Activated T-cell treated with anti-CD3 and anti-CD28 coated beads for 48 hours (primary cell): ENCODE measurements at places on chromosomes 3 and 15.

GRCh38 chr3:112984485-112984884 lies 6.3 kb upstream of the GTPBP8 start:
- DNase-seq: no peak

- peak; percentile 56 for DNase-seq
These were observed 2.4 kb downstream of the CIB1 start for GRCh38 chr15:90231028-90232017.

- no peak for DNase-seq
These were observed 1.5 kb downstream of the DIS3L start for GRCh38 chr15:66294932-66295235.

GRCh38 chr3:122979211-122979610 lies 48.4 kb downstream of the SEMA5B start:
- DNase-seq: no peak

GRCh38 chr3:127531821-127532220 lies 58.7 kb downstream of the TPRA1 start:
- DNase-seq: no peak

GRCh38 chr15:46231786-46232185 lies 597.0 kb downstream of the SQOR start:
- DNase-seq: no peak

DNA sequence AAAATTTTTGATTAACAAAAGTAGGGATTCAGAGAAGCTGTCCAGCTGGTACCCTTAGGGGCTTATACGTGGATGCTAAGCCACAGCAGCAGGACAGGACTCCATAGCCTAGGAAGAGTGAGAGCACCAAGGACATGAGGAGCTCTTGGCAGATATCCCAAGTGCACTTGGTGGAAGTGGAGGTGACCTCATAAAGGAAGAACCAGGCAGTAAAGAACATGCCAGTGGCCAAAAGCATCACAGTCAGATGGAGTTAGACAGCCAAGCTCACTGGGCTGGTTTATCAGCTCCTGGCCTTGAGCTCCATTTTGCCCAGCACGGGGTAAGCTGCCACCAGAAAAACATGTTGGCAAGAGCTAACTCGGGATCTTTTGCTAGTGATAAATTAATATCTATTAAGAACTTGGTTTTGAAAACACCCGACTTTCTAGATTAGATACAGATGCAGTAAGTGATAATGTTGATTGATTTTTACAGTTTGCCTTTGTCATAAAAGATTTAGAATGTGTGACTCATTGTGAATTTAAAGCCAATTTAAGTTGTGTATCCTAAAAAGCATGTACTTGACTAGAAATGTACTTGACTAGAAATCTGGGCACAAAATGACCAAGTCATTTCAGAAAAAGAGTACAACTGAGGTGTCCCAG lies 108.0 kb downstream of the CMSS1 start:
- no peak for DNase-seq

DNA sequence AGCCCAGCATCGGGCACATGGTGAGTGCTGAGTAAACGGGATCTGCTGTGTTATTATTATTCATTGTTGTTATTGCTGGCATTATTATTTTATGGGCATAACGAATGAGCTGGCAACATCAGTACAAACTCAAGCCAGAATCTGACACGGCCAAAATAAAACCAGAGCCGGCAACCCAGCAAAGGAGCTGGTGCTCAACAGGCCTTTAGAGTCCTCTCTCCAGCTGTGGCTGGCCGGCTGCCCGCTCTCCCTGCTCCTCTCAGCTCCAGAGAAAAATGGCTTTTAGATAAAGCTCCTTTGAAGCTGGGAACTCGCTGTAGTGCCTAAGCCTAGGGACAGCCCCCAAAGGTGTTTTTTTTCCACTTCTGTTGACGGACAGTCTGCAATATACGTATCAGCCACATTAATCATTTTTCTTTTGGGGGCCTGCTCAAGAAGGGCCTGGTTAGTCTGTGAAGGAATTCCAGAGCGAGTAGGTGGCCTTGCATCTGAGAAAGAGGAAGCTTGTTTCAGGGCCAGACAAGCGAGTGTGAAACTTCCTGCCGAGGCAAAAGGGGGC lies 193.9 kb upstream of the UBE2E1 start:
- DNase-seq: no peak

DNA sequence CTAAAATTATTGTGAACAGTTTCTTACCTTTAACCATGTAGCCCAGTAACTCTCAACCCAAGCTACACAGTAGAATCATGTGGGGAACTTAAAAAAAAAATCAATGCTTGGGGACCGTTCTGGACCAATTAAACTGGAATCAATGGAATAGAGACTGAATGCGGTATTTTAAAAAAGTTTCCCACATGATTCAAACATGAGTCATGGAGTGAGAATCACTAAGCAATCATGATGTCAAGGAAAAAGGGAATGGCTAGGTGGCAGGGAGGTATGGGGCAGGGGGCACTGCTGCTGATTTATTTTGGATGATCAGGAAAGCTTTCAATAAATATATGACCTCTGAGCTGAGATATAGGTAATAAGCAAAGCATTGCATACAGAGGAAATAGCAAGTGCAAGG lies 250.5 kb upstream of the RORA start:
- DNase-seq: no peak

GRCh38 chr15:77083381-77084160 lies 12.7 kb upstream of the TSPAN3 start:
- DNase-seq: peak; percentile 58

DNA sequence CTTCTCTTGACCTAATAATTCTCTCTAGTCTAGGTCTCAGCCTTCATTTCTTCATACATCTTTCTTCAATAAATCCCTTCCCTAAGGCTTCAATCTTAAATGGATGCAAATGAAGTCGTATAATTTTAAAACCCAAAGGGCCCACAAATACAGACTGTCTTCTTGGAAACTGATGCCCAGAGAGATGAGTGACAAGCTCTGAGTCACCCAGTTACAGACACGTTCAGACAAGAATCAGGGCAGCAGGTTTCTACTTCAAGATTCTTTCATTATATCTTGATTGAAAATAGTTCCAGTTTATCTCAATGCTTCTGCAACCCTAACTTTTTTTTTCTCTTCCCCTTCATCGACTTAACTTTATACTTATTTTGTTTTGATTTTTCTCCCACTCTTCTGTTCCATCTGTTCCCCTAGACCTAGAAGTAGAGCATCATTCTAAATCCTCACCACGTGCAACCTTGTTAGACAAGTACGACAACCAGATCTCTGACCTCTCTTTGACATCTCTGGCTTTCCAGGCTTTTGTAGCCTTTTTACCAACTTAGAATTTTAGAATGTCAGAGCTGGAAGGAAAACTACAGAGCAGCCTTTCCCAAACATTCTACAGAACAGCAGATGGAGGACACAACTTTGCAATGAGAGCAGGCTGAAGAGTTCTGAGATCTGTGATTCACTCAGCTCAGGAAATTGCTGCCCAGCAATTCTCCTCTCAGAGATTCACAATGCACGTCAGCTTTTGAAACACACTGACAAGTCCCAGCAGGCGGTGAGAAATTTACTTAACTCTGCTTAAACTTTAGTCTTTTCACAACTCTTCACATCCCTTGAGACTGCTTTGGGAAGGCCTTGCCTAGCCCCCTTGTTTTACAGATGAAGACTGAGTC lies 25.3 kb downstream of the NCEH1 start:
- no peak for DNase-seq

- no peak for DNase-seq
These were observed 492.4 kb downstream of the FHIT start for GRCh38 chr3:60758831-60759230.

- DNase-seq: no peak
These were observed 53.2 kb upstream of the BOC start for GRCh38 chr3:113158171-113158570.

DNA sequence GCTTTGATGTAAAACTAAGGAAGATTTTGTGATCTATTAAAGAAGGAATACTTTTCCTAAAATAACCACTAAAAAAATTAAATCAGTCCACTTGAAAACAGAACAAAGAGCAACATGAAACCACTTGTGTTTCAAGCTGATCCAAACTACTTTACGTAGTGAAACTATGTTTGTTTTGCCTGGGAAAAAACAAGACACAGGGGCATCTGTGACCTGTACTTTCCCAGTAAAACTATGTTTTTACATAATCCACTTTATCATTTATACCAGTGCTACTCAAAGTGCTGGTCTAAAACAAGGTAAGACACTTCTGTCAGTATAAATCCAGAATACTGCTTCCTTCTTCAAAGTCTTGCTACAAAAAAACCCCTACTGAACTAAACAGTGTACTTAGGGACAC lies 56.7 kb downstream of the SPG11 start:
- DNase-seq: no peak

DNA sequence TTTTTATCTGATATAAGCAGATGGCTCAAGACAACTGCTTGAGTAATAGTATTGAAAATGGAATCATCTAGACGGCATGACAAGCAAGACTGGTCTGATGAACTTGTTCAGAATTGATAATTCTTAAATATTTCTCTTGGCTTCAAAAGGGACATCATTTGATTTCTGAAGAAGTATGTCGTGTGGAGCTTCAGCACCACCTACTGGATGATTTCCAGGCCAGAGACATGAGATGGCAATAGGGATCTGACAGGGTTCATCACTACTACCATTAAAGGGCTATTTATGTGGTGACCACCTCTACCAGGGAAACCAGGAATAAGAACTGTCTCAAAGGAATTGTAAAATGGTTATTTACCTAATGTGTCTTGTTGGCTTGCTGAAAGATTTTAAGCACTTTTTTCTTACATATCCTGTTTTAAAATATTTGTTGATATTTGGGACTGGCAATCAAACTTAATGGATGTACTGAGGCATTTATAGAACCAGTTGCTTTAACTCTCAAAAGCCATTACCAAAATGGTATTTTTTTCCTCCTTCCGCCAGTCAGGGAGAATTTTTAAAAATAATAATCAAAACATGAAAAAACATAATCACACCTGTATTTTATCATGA lies 99.5 kb upstream of the FAM98B start:
- peak; percentile 37 for DNase-seq
